ENCODE measurements at places on chromosomes 16 and 17. TPM values are rescaled to one million over a fixed set of nuclear protein-coding genes. Genes with fewer than 3 reads are reported as not detected.

- H3K27ac ChIP-seq: no peak overlapping the region
- H3K4me1 ChIP-seq: peaks cover 41% of the 10 kb centered on the region
- no peak overlapping the region for H3K4me3 ChIP-seq
- DNase-seq: peak; percentile 46
Measured at GRCh38 chr17:73335591-73336407, 24.0 kb upstream of the CDC42EP4 start.

DNA sequence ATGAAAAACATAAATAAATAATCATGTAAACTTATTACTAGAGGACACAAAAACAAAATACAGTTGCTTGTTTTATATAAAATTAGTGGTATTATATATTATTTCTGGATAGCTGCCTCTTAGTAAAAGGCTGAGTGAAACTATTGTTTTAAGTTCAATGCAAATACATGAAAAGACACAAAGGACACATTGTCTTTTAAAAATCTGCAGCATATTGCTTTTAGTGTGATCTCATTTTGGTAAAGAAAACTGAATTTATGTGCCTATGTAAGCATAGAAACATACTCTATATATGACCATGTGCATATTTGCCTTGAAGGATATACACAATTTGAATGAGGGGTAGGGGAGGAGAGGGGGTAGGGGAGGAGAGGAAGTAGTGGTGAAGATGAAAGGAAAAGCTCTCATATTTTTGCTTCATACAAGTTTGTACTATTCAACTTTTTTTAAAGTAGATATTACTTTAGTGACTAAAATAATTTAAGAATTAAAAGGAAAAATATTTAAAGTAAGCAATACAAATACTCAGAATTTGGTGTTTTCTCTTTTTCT lies 5.8 kb downstream of the ABCA10 start:
- no peak for DNase-seq
- no peaks in the 10 kb centered on the region for H3K27me3 ChIP-seq
- H3K4me1 ChIP-seq: peaks cover 5% of the 10 kb centered on the region
- no peak overlapping the region for H3K4me3 ChIP-seq
- peaks cover 2% of the 10 kb centered on the region for H3K36me3 ChIP-seq
- no peak overlapping the region for H3K27ac ChIP-seq

- no peak overlapping the region for H3K4me3 ChIP-seq
- H3K27me3 ChIP-seq: no peaks in the 10 kb centered on the region
- DNase-seq: no peak
- no peak overlapping the region for H3K27ac ChIP-seq
- H3K36me3 ChIP-seq: peaks cover 22% of the 10 kb centered on the region
- H3K4me1 ChIP-seq: no peaks in the 10 kb centered on the region
Measured at GRCh38 chr17:30248786-30249185, 13.3 kb upstream of the SLC6A4 start.

- no peak overlapping the region for H3K27ac ChIP-seq
- no peaks in the 10 kb centered on the region for H3K27me3 ChIP-seq
- H3K4me1 ChIP-seq: peaks cover 9% of the 10 kb centered on the region
Measured at GRCh38 chr17:48909783-48910182, 1.6 kb downstream of the UBE2Z start.

DNA sequence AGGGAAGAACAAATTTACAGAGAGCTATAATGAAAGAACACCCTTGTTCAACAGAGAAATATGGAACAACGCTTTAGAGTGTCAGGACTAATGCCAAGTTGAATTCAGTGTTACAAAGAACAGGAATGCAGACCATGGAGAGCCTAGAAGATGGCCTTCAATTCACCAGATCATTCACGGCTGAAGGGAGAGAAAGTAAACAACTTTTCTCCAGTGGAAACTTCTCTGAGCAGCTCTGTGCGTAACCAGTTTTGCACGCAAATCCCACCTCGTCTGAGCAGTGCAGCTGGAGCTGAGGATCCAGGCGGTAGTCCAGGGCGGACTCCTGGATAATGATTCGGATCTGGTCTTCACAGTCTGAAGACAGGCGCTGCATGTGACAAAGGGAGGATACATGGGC lies 40.5 kb upstream of the CLEC18B start:
- no peaks in the 10 kb centered on the region for H3K4me1 ChIP-seq
- no peak overlapping the region for H3K4me3 ChIP-seq
- no peaks in the 10 kb centered on the region for H3K27me3 ChIP-seq
- no peak for DNase-seq
- H3K36me3 ChIP-seq: peaks cover 23% of the 10 kb centered on the region

DNA sequence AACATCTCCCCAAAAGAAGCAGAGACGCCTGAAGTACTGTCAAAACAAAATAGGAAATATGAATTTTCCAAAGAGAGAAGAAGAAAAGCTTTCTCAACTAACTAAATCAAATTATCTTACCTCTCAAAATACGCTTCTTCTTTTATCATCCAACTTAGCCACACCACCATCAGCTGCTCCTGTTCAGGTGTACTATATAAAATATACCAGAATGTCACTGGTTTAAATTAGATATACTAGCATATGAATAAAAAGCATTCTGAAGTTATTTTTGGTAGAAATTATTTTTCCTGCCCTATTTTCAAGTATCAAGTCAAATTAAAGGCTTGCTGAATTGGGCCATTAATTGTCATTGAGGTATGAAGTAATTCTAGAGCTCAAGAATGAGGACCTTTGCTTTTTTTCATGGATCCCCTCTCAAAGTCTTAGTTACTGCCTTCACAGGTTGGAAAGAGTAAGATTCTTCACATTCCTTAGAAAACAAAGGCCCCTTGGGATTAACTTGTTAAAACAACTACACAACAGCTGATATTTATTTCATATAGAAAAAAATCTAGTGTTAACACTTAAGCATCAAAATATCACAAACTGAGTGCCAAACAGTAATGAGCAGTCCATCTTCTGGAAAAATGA lies 30.1 kb downstream of the INTS2 start:
- H3K27ac ChIP-seq: no peak overlapping the region
- H3K4me3 ChIP-seq: no peak overlapping the region
- peaks cover 11% of the 10 kb centered on the region for H3K36me3 ChIP-seq
- H3K27me3 ChIP-seq: no peaks in the 10 kb centered on the region
- no peaks in the 10 kb centered on the region for H3K4me1 ChIP-seq

Gene SULT1A2
- 3.7 TPM for total RNA-seq

- no peak overlapping the region for H3K27ac ChIP-seq
- H3K4me1 ChIP-seq: no peaks in the 10 kb centered on the region
- peak; percentile 86 for DNase-seq
- H3K27me3 ChIP-seq: no peaks in the 10 kb centered on the region
- H3K4me3 ChIP-seq: no peak overlapping the region
Measured at GRCh38 chr17:57130708-57131461, 45.8 kb downstream of the AKAP1 start.

DNA sequence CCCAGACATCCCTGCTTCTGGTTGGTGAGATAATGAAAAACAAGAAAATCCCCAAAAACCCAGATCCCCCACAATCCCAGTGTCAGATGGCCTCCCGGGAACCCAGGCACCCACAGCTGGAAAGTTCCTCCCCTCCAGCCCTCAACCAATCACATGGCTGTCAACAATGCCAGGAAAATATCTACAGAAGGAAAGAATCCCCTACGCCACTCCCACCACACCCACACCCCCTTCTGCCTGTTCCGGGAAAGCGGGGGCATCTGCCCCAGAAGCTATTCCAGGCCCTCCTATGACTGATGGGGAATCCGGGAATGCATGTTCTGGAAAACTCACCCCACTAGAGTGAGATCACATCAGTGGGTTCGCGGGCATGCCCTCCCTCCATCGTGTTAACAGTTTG lies 1.8 kb downstream of the TMEM95 start:
- no peak overlapping the region for H3K27ac ChIP-seq
- H3K4me3 ChIP-seq: no peak overlapping the region
- no peak for DNase-seq
- no peaks in the 10 kb centered on the region for H3K27me3 ChIP-seq
- peaks cover 14% of the 10 kb centered on the region for H3K4me1 ChIP-seq

- no peak for DNase-seq
- no peak within 1 kb of the TSS for H3K27ac ChIP-seq
- no peak within 1 kb of the TSS for H3K4me3 ChIP-seq
- peaks cover 5% of the 10 kb centered on the region for H3K4me1 ChIP-seq
- H3K27me3 ChIP-seq: peaks cover 70% of the 10 kb centered on the region
- no peaks in the 10 kb centered on the region for H3K36me3 ChIP-seq
Measured at GRCh38 chr16:10182222-10183053, at the start of gene GRIN2A. Gene GRIN2A, minus strand, starts transcription at chr16:10182428. Its CDS starts 2,017 bp downstream, at chr16:10180411.

Gene MILR1
- total RNA-seq: 23.4 TPM

Gene CD300C
- total RNA-seq: 1.2 TPM

GRCh38 chr17:6327007-6327406 lies 107.9 kb downstream of the AIPL1 start:
- H3K27me3 ChIP-seq: peaks cover 6% of the 10 kb centered on the region
- no peak overlapping the region for H3K4me3 ChIP-seq
- peak; percentile 30 for DNase-seq
- no peak overlapping the region for H3K27ac ChIP-seq

DNA sequence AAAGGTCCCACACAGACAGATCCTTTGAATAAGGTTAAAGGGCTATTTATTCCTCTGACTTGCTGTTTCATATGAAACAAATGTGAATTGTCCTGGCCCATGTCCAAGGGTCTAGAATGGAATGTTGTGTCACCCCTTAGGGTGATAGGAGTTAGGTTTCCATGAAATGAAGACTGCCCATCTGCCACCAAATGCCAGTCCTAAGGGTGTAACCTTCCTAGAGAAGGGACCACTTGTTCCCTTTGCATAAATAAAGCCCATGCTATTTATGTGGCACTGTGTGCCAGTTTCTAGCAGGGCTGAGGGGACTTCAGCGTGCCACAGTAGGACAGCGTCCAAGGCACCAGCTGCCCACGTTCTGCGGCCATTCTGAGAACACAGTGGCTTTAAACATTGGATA lies 171.3 kb downstream of the ABCA8 start:
- no peak overlapping the region for H3K4me3 ChIP-seq
- no peaks in the 10 kb centered on the region for H3K4me1 ChIP-seq
- DNase-seq: no peak
- no peaks in the 10 kb centered on the region for H3K36me3 ChIP-seq

GRCh38 chr17:55762086-55762858 lies 11.4 kb downstream of the PCTP start:
- no peak overlapping the region for H3K4me3 ChIP-seq
- H3K27ac ChIP-seq: no peak overlapping the region
- H3K4me1 ChIP-seq: peaks cover 5% of the 10 kb centered on the region
- no peak for DNase-seq

Gene NGFR
- 3.9 TPM for total RNA-seq

DNA sequence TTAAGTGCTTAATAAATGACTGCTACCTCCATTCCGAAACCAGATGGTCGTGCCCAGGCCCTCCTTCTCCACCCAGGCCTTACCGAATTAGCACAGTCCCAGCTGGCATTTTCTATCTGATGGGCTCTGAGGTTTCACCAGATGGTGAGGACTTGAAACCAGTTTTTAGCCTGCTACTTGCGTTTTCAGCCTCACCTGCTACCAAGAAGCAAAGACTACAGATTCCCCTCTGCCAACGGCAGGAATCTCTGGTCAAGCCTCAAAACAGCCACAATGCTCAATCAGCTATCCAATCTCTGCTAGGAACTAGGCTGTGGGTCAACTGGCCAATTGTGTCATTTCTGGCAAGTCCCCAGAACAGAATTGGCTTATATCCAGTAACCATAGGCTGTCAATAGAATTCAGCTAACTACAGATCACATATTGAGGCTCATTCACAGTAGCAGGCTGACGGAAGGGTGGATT lies 11.7 kb downstream of the PECAM1 start:
- no peak overlapping the region for H3K4me3 ChIP-seq
- no peak for DNase-seq
- H3K36me3 ChIP-seq: no peaks in the 10 kb centered on the region
- H3K27me3 ChIP-seq: no peaks in the 10 kb centered on the region
- H3K27ac ChIP-seq: peak overlapping the region; percentile 17
- H3K4me1 ChIP-seq: no peaks in the 10 kb centered on the region

DNA sequence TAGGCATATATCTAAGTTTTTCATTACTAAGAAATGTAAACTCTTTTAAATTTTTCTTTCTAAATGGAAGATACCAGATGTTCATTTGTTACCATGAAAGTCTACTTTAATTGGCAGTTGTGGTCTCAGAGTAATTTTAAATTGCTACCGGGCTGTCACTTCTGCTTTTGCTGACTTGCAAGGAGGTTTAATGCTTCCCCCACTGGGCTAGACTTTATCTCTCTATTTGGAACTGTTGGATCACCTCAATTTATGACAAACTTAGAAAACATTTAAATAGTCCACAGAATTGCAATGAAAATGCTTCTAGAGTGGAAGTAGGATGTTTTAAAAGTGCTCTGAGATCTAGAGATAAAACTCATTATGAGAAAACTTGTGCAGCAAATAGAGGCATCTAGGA lies 479.8 kb upstream of the GOT2 start:
- no peaks in the 10 kb centered on the region for H3K27me3 ChIP-seq
- no peak for DNase-seq
- no peaks in the 10 kb centered on the region for H3K4me1 ChIP-seq
- no peaks in the 10 kb centered on the region for H3K36me3 ChIP-seq
- H3K27ac ChIP-seq: no peak overlapping the region

- H3K27me3 ChIP-seq: no peaks in the 10 kb centered on the region
- H3K4me3 ChIP-seq: no peak overlapping the region
- H3K36me3 ChIP-seq: no peaks in the 10 kb centered on the region
- no peak overlapping the region for H3K27ac ChIP-seq
Measured at GRCh38 chr17:39745335-39746144, 7.8 kb downstream of the GRB7 start.

DNA sequence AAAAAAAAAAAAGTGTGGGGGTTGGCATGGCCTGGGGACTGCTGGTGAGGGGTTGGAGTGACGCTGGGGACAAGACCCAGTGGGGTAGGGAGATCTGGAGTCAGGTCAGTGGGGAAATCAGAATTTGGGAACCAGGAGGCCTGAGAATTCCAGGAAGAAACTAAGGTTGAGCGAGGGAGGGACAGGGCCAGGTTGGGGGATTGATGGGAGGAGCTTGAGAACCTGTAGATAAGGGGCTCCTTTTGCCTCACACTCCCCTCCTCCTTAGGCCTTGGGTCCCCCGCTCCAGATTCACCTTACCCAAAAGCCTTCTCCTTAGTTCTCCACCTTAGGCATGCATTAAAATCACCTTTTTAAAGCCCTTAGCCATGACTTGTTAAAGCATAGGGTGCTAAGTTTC lies 8.3 kb upstream of the PYDC1 start:
- no peaks in the 10 kb centered on the region for H3K36me3 ChIP-seq
- no peaks in the 10 kb centered on the region for H3K4me1 ChIP-seq
- no peak overlapping the region for H3K4me3 ChIP-seq
- H3K27ac ChIP-seq: no peak overlapping the region
- H3K27me3 ChIP-seq: no peaks in the 10 kb centered on the region
- no peak for DNase-seq

- H3K27ac ChIP-seq: no peak overlapping the region
- DNase-seq: peak; percentile 38
- H3K36me3 ChIP-seq: peaks cover 14% of the 10 kb centered on the region
Measured at GRCh38 chr17:82424001-82424862, 5.8 kb upstream of the OGFOD3 start.

DNA sequence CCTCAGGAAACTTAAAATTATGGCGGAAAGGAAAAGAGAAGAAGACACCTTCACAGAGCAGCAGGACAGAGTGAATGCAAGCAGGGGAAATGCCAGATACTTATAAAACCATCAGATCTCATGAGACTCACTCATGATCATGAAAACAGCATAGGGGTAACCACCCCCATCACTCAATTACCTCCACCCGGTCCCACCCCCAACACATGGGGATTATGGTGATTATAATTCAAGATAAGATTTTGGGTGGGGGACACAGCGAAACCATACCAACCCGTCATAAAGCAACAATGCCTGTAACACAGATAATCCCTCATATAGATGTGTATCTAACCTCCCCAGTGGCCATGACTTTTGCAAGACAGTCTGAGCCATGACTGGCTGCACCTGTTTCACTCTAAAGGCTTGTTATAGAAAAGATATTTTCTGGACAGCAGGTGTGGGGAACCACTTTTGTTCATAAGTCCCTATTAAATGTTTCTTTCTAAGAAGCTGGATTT lies 7.0 kb upstream of the GSDMA start:
- no peak overlapping the region for H3K27ac ChIP-seq
- DNase-seq: no peak
- H3K4me3 ChIP-seq: no peak overlapping the region
- no peaks in the 10 kb centered on the region for H3K27me3 ChIP-seq
- no peaks in the 10 kb centered on the region for H3K36me3 ChIP-seq
- no peaks in the 10 kb centered on the region for H3K4me1 ChIP-seq

Gene TP53TG3F
- total RNA-seq: not detected

All from lung (tissue), 17 donors.